ENCODE measurements at places on chromosomes 13 and 19.

GRCh38 chr13:27022571-27023311 lies 148.9 kb downstream of the USP12 start:
- DNase-seq: no peak

GRCh38 chr19:6039566-6040225 lies 61.8 kb upstream of the RANBP3 start:
- DNase-seq: no peak

DNA sequence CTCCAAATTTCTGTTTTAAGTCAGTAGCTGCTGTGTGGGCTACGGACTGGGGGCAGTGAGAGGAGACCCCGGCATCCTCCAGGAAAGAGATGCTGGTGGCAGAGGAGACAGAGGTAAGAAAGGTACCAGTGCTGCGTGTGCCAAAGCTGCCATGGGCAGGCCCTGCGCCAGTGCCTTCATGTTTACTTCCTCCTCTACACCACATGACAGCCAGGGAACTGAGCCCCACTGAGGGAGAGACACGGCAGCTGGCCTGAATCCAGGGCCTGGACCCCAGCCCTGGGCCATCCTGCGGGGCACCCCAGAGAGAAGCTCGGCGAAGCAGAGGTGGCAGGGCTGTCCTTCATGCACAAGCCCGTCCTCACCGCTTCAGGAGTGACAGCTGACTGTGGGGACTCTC lies 22.7 kb upstream of the CCNP start:
- no peak for DNase-seq

GRCh38 chr13:39675904-39676303 lies 20.4 kb downstream of the COG6 start:
- DNase-seq: no peak

DNA sequence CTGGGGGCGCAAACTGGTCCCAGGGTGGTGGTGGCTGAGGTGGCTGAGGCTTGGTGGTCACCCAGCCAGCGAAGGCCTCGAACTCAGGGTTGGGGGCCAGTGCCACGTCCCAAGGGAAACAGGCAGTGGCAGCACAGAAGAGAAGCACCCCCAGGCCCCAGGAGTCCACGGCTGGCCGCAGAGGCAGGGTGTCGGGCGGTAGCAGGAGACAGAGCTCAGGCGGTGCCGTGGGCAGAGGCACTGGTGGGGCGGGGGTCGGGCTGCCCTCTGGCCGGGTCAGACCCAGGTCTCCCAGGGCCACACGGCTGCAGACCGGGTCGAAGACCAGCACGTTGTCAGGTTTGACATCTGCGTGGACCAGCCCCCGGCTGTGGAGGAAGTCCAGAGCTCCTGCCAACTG lies 4.2 kb upstream of the SBK2 start:
- DNase-seq: no peak

DNA sequence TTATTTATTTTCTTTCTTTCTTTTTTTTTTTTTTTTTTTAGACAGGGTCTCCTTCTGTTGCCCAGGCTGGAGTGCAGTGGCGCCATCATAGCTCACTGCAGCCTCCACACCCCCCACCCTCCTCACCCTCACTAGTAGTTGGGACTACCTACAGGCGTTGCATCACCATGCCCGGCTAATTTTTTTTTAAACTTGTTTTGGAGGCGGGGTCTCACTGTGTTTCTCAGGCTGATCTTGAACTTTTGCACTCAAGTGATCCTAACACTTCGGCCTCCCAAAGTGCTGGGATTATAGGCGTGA lies 33.6 kb downstream of the GJA3 start:
- DNase-seq: peak; percentile 75

DNA sequence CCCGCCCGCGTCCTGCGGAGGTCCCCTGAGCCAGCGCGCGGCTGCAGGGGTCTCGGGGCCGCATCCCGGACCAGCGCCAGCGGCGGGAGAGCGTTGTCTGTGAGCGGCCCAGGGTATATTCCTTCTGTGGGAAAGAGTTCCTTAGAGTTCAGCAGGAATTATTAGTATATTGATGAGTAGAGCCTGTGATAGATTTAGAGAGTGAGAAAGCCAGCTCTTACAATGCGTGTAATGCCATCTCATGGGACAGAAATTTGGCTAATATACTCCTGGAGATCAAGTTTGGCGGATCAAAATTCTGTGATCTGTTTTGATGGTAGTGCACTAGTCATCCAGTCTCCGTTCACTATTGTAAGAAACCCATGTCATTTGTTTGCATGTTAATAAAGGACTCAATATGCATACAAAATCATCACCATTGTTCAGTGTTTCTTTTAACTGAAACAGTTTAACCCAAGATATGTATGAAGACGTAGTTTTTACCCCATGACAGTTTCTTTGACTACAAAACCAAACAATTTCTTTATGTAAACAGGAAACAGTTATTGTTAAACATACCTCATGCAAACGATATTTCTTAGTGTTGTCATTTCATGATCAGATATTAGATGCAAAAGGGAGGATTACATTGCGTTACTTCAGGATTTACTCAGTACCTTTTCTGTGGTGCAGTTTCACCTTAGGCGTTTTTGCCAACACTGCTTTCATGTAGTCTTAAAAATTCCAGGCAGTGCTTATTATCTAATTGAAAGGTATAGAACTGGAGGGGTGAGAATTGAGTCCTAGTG lies 9.9 kb downstream of the TNFRSF19 start:
- no peak for DNase-seq

DNA sequence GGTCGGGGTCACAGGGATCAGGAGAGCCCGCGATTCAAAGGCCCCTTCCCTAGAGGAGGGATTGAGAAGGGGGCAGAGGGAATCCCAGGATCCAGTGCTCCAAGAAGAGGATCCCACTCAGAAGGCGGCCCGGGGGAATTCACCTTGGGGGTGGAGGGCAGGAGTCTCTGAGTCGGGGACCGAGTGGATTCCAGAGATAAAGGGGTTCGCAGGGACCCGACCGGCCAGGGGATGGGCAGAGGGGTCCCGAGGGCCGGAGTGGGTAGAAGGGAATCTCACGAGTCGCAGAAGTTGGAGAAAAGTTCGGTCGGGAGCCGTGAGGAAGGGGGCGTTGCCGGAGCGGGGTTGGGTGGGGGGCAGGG lies 261 bp downstream of the PRKD2 start:
- DNase-seq: no peak

- no peak for DNase-seq
These were observed 123.1 kb downstream of the ITGBL1 start for GRCh38 chr13:101575581-101575980.

GRCh38 chr13:94315188-94315587 lies 164.3 kb downstream of the DCT start:
- no peak for DNase-seq

GRCh38 chr13:24187185-24187584 lies 26.7 kb downstream of the SPATA13 start:
- peak; percentile 96 for DNase-seq

GRCh38 chr19:45123440-45123850 lies 30.5 kb downstream of the PPP1R37 start:
- no peak for DNase-seq

DNA sequence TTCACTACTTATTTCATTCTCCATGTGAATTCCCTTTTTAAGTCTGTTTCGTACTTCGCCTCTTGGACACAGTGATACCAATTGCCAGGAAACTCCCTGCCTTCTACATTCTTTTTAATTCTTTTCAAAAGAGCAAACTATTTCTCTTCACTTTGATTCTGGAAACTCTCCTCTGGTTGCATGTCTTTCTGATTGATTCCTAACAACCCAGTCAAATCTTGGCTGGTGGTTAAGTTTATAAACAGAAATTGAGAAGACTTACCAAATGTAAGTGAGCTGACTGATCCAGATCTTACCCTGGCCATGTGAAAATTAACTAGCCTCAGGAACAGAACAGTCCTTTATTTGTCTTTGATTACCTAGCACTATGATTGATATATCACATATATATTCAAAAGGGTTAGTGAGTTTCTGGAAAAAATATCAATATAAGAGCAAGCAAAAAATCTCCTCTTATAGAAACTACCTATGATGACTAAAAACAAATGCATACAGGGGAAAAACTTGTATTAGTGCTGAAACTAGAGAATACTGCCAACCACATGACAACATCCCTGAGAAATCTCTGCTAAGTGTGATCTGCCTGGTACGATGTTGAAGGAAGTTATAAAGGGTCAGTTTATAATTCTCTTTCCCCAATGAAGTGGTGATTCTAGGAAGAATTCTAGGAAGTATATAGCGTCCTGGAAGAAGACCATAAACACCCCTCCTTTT lies 152.6 kb upstream of the HTR2A start:
- DNase-seq: no peak

GRCh38 chr13:100636441-100636840 lies 38.2 kb downstream of the TMTC4 start:
- no peak for DNase-seq

- DNase-seq: no peak
These were observed 9.2 kb upstream of the SERP2 start for GRCh38 chr13:44364345-44365000.

- no peak for DNase-seq
These were observed 303.4 kb downstream of the SPRY2 start for GRCh38 chr13:80037505-80037888.

DNA sequence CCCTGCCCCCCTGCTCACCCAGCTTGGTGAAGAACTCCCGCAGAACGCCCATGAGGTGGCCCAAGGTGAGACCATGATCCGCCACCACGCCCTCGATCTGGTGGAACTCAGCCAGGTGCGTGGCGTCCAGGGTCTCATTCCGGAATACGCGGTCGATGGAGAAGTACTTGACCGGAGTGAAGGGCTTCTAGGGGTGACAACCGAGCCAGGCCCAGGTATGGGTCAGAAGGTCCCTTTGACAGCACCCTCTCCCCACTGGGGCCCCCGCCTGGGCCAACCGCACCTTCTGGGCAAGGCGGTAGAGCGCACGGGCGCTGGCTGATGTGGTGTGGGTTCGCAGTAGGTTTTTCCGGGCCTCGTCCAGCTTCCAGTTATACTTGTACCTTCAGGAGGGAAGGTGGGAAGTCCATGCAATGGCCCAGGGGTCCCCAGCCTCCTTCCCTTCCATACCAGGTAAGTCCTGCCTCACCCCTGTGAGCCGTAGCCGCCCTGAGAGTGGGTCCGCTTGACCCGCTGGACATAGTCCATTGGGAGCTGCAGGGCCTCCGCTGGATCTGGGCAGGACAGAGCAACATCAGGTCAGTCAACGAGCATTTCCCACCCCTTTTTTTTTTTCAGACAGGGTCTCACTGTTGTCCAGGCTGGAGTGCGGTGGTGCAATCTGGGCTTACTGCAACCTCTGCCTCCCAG lies 5.7 kb upstream of the SYCE2 start:
- DNase-seq: no peak

DNA sequence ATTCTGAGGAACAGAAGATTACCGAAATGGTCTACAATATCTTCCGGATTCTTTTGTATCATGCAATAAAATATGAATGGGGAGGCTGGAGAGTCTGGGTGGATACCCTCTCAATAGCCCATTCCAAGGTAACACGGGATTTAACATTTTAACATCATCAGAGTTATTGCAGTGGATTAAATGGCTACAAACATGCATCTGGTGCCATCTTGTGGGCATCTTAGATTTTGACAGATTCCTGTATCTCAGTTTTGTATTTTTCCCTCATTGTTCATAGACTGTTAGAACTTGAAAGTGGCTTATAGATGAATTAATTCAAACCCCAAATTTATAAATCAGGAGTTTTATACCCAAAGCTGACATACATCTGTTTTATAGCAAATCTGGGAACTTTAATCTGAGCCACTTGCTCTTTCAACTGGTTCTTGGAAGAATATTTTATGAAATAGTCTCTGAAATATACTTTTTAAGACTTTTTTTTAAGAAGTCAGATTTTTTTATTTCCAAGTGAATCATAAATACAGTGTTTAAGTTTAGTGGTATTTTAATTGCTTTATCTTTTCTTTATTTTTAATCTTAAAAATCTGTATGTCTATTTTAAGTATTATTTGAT lies 215.2 kb downstream of the NBEA start:
- peak; percentile 26 for DNase-seq

DNA sequence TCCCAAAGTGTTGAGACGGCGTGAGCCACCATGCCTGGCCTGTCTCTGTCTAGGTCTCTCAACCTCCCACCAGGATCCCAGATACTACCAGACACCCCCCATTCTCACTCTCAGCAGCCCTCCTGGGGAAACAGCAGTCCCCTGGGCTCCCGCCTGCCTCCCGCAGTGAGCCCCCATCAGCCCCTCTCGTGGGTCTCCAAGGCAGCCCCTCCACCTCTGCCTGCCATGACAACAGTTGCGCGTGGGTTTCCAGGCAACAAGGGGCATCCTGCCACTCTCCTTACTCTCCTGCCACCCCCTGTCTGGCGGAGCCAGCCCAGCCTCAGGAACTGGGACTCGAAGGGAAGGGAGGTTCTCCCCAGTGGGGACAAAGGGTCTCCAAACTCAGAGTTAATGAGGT lies 5.2 kb downstream of the LRRC4B start:
- DNase-seq: no peak

DNA sequence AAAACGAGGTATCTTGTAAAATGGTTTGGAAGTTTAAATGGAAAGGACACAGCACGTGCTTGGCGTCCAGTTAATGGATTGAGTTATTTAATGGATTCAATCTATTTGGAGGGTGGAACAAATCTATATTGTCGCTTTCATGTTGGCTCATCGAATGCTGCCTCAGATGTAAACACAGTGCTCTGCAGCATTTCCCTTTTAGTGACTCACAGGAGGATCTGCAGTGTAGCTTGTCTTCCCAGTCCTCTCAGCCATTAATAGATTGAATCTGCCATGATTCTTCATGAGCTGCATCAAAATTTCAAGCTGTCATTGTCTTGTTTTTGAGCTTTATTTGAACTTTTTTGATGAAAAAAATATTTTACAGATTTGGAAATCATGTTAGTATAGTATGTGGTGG lies 44.7 kb downstream of the DHRS12 start:
- peak; percentile 5 for DNase-seq

GRCh38 chr19:53554804-53555203 lies 16.9 kb downstream of the ZNF331 start:
- DNase-seq: no peak

DNA sequence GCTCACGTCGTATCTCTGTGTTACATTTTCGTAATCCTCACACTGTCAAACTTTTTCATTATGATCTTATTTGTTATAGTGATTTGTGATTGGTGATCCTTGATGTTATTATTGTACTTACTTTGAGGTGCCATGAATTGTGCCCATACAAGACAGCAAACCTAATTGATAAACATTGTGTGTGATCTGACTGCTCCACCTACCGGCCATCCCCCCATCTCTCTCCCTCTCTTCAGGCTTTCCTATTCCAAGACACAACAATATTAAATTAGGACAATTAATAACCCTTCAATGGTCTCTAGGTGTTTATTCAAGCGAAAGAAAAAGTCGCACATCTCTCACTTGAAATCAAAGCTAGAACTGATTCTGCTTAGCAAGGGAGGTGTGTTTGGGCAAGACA lies 349.3 kb downstream of the RBM26 start:
- DNase-seq: no peak

DNA sequence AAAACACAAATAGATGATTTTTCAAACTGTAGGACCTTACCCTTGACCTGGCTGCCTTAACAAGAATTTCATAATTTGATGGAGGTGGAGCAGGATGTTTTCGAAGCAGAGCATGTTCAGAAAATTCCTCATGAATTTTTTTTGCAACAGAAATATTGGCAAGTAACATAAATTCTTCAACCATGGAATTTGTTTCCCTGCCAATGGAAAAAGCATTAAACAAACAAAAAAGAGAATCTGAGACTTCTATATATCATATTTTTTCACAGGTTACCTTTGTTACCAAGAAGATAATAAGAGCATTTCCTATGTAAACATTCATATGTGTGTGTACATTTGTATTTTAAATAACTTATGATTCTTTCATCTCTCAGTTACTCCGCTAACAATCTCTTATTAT lies 18.3 kb downstream of the DIS3 start:
- DNase-seq: no peak

GRCh38 chr19:1026783-1027649 lies 608 bp downstream of the CNN2 start:
- DNase-seq: peak; percentile 57

Measured in MV-4-11 (cell line).